ENCODE measurements at places on chromosomes 12 and 14.

DNA sequence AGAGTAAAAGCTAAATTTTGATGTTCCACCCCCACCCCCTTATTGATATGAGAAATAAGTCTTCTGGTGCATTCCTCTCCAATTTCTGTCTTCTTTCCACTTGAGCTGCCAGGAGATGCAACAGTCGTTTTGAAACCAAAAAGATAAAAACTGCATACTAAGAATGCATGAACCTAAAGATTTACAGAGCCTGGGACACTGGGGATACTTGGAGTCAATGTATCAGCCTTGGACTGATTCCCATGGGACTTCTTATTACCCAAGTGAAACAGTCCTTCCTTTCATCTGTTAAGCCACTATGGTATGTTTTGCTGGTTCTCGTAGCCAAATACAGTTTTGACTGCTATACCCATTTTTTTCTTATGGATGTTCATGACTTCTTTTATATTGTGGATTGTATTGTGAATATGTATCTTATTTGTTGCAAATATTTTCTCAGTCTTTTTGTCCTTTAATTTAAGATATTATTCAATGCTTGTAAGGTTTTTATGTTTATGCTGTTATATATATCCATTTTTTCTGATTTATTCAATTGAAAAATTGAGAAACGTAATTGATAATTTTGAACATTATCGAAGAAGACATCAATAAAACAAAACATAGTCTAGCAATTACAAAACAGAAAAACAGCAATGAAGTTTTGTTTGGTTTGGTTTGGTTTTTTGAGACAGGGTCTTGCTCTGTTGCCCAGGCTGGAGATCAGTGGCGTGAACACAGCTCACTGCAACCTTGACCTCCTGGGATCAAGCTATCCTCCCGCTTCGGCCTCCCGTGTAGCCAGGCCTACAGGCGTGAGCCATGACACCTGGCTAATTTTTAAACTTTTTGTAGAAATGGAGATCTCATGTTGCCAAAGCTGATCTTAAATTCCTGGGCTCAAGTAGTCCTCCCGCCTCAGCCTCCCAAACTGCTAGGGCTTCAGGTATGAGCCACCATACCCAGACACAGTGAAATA, 85.4 kb upstream of the ETV6 start:
- no peak for DNase-seq

- DNase-seq: no peak
These were observed 100.3 kb downstream of the SETD3 start for GRCh38 chr14:99380402-99380801.

GRCh38 chr14:94337274-94337673, 14.1 kb upstream of the SERPINA6 start:
- DNase-seq: no peak

GRCh38 chr12:44817687-44818086, 58.4 kb downstream of the NELL2 start:
- DNase-seq: no peak

- no peak for DNase-seq
These were observed 26.7 kb downstream of the C12orf75 start for GRCh38 chr12:105357162-105357691.

GRCh38 chr12:78229591-78230101, 399.0 kb downstream of the NAV3 start:
- DNase-seq: peak; percentile 8

DNA sequence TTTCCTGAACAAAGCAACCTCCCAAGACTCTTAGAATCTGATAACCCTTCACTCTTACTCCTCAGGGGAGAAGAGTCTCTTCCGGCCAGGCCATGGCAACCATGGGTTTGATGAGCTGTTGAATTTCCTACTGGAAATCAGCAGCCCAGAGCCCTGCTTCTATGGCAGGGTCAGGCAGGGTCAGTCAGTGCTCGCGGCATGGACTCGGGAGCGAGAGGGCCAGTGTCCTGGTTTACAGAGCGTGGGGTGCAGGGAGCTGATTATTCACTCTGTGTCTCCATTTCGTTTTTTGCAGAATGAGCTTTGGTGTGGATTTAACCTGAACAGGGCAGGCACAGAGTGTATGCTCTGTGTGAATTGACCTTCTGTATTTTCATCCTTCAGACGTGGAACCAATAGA, 340.6 kb upstream of the SFSWAP start:
- no peak for DNase-seq

- no peak for DNase-seq
These were observed 98.3 kb upstream of the ATF1 start for GRCh38 chr12:50665609-50666008.

- no peak for DNase-seq
These were observed 602.8 kb downstream of the ALG10 start for GRCh38 chr12:34625116-34625515.

DNA sequence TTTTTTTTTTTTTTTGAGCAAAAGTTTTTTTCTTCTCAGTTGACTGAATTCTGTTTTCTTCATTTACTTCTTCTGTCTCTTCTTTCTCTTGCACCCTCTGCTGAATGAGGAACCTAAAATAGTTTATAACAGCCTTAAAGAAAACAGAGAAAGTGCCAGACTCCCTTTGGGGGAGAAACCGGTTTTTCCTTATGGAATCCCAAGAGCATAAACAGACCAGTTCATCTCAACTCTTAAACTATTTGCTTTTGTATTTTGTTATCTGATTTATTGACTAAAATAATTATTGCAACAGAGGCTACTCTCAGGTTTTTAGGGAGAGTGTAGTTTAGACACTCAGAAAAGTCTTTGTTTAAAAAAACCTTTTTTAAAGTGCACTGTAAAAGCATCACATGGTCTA, 30.2 kb downstream of the ST8SIA1 start:
- DNase-seq: no peak
